ENCODE measurements at places on chromosomes 16 and 17. TPM values are rescaled to one million over a fixed set of nuclear protein-coding genes. Genes with fewer than 3 reads are reported as not detected.

The TBC1D3 gene
- total RNA-seq, result not detected

The GABARAPL2 gene
- total RNA-seq, result 64.4 TPM

GRCh38 chr17:12624211-12624610 lies 41.5 kb upstream of the MYOCD start:
- DNase-seq, result no peak
- H3K27ac ChIP-seq, result no peak overlapping the region
- H3K36me3 ChIP-seq, result no peaks in the 10 kb centered on the region
- no peak overlapping the region for H3K4me3 ChIP-seq
- no peaks in the 10 kb centered on the region for H3K4me1 ChIP-seq

DNA sequence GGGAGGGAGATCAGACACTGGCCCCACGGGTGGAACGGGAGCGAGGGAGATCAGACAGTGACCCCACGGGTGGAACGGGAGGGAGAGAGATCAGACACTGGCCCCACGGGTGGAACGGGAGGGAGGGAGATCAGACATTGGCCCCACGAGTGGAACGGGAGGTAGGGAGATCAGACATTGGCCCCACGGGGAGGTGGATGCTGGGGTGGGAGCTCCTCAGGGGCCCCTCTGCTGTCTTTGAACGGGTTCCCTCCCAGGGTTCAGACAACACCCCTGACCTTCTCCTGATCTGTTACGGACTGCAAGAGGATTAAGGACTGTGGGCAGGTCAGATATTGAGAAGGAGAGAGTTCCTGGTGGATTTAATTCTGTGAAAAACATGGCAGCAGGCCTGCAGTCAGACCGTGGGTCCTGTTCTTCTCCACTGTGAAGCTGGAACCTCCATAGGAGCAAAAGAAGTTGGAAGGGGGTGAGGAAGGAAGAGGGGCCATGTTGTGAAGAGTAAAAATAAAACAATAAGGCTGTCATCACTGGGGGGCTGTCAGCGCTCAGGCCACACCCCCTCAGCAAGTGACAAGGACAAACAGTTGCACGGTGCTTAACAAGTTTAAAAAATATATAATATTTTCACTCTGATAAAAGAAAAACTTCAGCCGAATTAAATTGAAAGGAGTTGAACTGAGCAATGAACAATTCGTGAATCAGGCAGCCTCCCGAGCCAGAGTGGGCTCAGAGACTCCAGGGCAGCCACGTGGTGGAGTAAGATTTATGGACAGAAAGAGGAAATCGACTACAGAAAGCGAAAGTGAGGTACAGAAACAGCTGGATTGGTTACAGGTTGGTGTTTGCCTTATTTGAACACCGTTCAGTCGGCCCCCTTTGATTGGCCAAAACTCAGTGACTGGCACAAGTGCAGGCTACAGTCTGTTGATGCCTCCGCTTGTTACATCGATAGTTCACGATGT lies 348.7 kb upstream of the TNRC6C start:
- peak; percentile 65 for DNase-seq
- peaks cover 34% of the 10 kb centered on the region for H3K4me1 ChIP-seq
- H3K4me3 ChIP-seq, result peak overlapping the region; percentile 69
- no peaks in the 10 kb centered on the region for H3K27me3 ChIP-seq

DNA sequence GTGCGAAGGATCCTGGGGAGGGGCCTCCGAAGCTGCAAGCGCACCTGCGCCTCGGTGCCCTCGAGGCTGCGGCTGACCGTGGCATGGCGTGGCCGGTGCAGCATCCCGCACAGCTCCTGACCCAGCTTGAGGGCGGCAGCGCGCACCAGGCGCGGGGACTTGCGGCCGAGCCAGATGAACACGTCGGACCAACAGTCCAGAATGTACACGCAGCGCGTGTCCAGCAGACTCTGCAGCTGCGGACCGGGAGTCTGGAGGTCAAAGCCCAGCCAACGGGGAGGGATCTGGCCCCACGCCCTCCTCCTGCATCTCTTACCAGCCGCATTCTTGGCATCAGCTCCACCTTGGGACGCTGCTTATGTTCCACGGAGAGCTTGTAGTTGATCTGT lies 10.9 kb downstream of the FLII start:
- no peak overlapping the region for H3K4me3 ChIP-seq
- H3K4me1 ChIP-seq, result no peaks in the 10 kb centered on the region
- no peaks in the 10 kb centered on the region for H3K27me3 ChIP-seq
- no peak for DNase-seq
- no peak overlapping the region for H3K27ac ChIP-seq

DNA sequence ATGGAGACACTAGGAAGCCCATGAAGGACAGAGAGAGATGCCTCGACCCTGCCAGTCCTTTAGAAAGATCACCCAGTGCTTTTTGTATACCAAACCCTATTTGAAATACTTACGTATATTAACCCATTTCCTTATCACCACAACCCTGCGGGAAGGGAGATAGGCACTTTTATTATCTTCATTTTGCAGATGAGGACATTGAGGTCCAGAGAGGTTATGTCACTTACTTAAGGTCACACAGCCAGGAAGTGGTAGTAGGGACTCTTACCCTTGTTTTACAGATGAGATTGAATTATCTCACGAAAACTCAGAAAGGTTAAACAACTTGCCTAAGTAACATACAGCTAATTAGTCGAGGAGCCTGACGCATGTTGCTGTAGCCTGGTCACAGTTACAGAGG lies 38.2 kb downstream of the IL4R start:
- peak overlapping the region; percentile 75 for H3K27ac ChIP-seq
- H3K4me3 ChIP-seq, result no peak overlapping the region

GRCh38 chr17:81249223-81250040 lies 10.3 kb downstream of the NDUFAF8 start:
- DNase-seq, result no peak
- H3K27ac ChIP-seq, result no peak overlapping the region
- H3K36me3 ChIP-seq, result peaks cover 7% of the 10 kb centered on the region
- H3K27me3 ChIP-seq, result no peaks in the 10 kb centered on the region
- peaks cover 15% of the 10 kb centered on the region for H3K4me1 ChIP-seq
- H3K4me3 ChIP-seq, result no peak overlapping the region

- H3K4me1 ChIP-seq, result peaks cover 10% of the 10 kb centered on the region
- no peak overlapping the region for H3K27ac ChIP-seq
- H3K36me3 ChIP-seq, result no peaks in the 10 kb centered on the region
These were observed 19.8 kb upstream of the ZFP90 start for GRCh38 chr16:68519225-68519745.

- no peaks in the 10 kb centered on the region for H3K27me3 ChIP-seq
- peak overlapping the region; percentile 91 for H3K27ac ChIP-seq
- peaks cover 5% of the 10 kb centered on the region for H3K36me3 ChIP-seq
These were observed 1.1 kb upstream of the USP32 start for GRCh38 chr17:60392845-60393702.

GRCh38 chr16:67105246-67105645 lies 4.5 kb upstream of the PHAF1 start:
- peaks cover 1% of the 10 kb centered on the region for H3K36me3 ChIP-seq
- peaks cover 21% of the 10 kb centered on the region for H3K4me1 ChIP-seq
- no peaks in the 10 kb centered on the region for H3K27me3 ChIP-seq
- no peak for DNase-seq

DNA sequence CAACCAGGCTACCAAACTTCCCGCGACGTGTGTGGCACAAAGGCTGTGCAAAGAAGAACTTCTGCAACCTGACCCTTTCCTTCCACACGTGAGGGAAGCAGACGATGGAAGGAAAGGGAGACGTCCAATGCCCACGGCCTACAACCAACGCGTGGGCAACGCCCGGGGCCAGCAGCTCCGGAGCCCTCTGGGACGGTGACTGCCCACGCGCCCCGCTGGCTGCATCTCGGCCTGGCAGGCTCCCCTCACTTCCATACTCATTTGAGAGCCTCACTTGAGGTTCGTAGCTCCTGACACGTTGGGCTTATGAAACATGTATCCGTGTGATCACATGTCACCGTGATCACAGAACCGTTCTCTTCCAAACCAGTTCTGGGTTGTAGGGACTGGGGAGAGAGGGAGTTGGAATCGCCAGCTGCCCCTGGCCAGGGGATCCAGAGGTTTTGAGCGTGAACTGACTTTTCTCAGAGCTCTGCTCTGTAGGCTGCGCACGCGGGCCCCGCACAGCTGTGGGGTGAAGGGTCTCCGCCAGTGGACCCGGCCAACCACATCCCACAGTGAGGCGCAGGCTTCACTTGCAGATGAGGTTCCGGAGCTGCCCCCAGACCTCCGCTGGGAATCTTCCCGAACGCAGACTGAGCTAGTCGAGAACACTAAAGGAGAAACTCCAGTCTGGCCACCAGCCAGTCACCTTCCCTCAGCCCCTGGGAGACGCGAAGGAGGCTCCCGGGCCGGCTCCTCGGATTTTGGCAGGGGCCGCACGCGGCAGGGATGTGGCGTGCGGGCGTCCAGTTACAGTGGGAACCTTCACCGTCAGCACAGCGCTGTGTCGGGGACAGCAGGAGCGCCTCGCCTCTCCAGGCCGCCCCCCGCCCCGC lies 1.0 kb downstream of the LMF1 start:
- H3K27ac ChIP-seq, result no peak overlapping the region
- H3K4me3 ChIP-seq, result peak overlapping the region; percentile 81
- H3K4me1 ChIP-seq, result peaks cover 24% of the 10 kb centered on the region
- no peaks in the 10 kb centered on the region for H3K27me3 ChIP-seq
- peaks cover 12% of the 10 kb centered on the region for H3K36me3 ChIP-seq
- DNase-seq, result no peak

GRCh38 chr16:69188236-69188549 lies 1.2 kb downstream of the SNTB2 start:
- no peaks in the 10 kb centered on the region for H3K27me3 ChIP-seq
- H3K36me3 ChIP-seq, result peaks cover 4% of the 10 kb centered on the region
- peak; percentile 15 for DNase-seq
- peaks cover 59% of the 10 kb centered on the region for H3K4me1 ChIP-seq

DNA sequence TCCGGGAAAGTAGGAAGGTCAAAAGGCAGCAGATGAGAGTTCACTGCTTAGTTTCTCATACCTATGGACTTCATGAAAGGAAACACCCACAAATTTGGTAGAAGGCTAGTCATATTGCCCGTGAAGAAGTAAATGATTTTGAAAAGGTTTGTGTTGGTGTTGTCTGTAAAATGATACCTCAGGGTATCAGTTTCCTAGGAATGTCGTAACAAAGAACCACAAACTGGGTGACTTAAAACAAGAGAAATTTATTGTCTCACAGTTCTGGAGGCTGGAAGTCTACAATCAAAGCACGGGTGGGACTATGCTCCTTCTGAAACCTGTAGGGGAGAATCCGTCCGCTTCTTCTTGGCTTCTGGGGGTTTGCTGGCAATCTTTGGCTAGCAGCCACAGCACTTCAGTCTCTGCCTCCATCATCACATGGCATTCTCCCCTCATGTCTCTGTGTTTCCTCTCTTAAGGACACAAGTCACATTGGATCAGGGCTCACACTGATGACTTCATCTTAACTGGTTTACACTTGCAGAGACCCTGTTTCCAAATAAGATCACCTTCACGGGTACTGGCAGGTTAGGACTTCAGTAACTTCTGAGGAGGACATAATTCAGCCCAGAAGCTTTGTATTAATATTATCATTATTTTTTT lies 2.0 kb upstream of the NAE1 start:
- peak overlapping the region; percentile 8 for H3K27ac ChIP-seq
- no peak overlapping the region for H3K4me3 ChIP-seq
- no peak for DNase-seq
- peaks cover 37% of the 10 kb centered on the region for H3K4me1 ChIP-seq
- no peaks in the 10 kb centered on the region for H3K27me3 ChIP-seq
- H3K36me3 ChIP-seq, result peaks cover 2% of the 10 kb centered on the region

GRCh38 chr16:85296859-85297660 lies 184.8 kb upstream of the CIBAR2 start:
- no peaks in the 10 kb centered on the region for H3K36me3 ChIP-seq
- DNase-seq, result peak; percentile 69
- H3K27me3 ChIP-seq, result no peaks in the 10 kb centered on the region

DNA sequence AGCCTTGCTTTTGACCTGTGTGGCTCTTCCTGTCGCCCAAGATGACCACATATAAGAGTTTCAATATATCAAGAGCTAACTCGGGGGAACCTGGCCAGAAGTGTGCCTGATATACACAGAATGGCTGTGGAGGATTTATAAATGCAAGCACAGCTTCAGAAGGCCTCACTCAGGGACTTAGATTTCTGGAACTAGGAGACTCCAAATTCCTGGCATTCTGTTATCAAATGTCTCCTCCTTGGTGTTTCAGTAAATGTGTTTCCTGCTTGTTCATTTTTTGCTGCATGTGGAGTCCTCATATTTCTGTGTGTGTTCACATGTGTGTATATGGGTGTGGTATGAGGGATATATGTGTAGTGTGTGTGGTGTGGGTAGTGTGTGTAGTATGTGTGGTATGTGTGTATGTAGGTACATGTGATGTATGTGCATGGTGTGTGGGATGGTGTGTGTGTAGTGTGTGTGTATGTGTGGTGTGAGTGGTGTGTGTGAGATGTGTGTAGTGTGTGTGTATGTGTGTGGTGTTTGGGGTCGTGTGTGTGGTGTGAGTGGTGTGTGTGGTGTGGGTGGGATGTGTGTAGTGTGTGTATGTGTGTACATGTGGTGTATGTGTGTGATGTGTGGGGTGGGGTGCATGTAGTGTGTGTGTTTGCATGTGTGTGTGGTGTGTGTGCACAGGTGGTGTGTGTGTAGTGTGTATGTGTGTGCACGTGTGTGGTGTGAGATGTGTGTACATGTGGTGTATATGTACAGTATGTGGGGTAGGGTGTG lies 981 bp upstream of the CD300H start:
- no peak overlapping the region for H3K27ac ChIP-seq
- no peak overlapping the region for H3K4me3 ChIP-seq
- no peaks in the 10 kb centered on the region for H3K36me3 ChIP-seq
- DNase-seq, result no peak
- H3K4me1 ChIP-seq, result peaks cover 27% of the 10 kb centered on the region

The DNAJA2 gene
- 65.2 TPM for total RNA-seq

DNA sequence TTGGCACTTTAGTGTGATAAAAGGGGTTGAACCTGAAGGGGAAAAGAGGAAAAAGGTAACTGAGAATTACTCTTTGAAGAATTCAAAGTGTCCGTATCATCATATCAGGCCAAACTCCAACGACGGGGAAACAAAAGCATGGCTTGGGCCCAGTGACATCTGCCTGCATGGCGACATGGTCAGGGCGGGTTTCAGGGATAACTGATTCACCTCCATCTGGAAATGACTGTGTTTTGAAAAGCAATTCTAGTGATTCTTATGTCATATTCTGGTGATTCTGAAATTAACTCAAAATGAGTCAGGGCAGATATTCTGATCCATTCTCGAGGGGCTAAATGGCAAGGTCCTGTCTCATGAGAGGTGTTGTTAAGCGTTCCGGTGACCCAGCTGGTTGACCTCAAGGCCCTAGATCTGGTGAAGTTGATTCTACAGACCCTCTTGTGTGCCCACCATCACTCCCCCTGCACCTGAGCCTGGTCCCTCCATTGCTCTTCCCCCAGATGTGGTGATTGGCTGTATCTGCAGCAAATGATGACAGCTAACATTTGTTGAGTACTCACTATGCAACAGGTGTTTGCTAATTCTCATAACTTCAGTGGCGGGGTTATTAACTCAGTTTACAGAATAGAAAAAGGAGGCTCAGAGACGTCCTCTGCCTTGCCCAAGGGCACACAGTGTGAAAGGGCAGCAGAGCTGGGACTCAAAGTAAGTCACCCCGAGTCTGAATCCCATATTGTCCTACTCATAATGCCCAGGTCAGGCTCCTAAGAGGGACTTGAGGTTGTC lies 251.8 kb downstream of the MAF start:
- no peaks in the 10 kb centered on the region for H3K36me3 ChIP-seq
- no peak overlapping the region for H3K27ac ChIP-seq
- H3K27me3 ChIP-seq, result peaks cover 15% of the 10 kb centered on the region
- H3K4me1 ChIP-seq, result peaks cover 15% of the 10 kb centered on the region

GRCh38 chr16:49216593-49216992 lies 65.0 kb downstream of the CBLN1 start:
- H3K27me3 ChIP-seq, result no peaks in the 10 kb centered on the region
- no peak for DNase-seq
- H3K36me3 ChIP-seq, result no peaks in the 10 kb centered on the region
- no peak overlapping the region for H3K4me3 ChIP-seq
- no peaks in the 10 kb centered on the region for H3K4me1 ChIP-seq

The PHB1 gene
- total RNA-seq, result 91.4 TPM

Measured in activated T-cell treated with anti-CD3 and anti-CD28 coated beads, Interleukin-2, amount 50 U/mL, for 72 hours (primary cell).